ENCODE measurements at places on chromosomes 4 and X. TPM values are rescaled to one million over a fixed set of nuclear protein-coding genes. Genes with fewer than 3 reads are reported as not detected.

Gene MMRN1
- 16.5 TPM for total RNA-seq

Gene PRSS12
- total RNA-seq: 13.1 TPM

Gene KLHL4
- 3.2 TPM for total RNA-seq

Gene NIPAL1
- 9.5 TPM for total RNA-seq

Gene ETDB
- not detected for total RNA-seq

Gene CLNK
- total RNA-seq: 0.10 TPM

Gene ENPP6
- total RNA-seq: 0.39 TPM

Gene FGFR3
- total RNA-seq: 30.4 TPM

Gene DCAF8L2
- not detected for total RNA-seq

Gene HERC5
- total RNA-seq: 2.1 TPM

Gene PITX2
- 10.6 TPM for total RNA-seq

Gene TCEAL9
- 81.3 TPM for total RNA-seq

Gene WAS
- 5.6 TPM for total RNA-seq

Gene TSC22D3
- total RNA-seq: 51.0 TPM

Gene GAGE12G
- total RNA-seq: not detected

Gene TASL
- total RNA-seq: 1.9 TPM

Gene PRR32
- 3.5 TPM for total RNA-seq

Gene TRAPPC2
- 22.5 TPM for total RNA-seq

Gene ODAM
- total RNA-seq: not detected

Gene NXF2B
- total RNA-seq: not detected

Gene NOCT
- total RNA-seq: 13.5 TPM

Gene C4orf51
- not detected for total RNA-seq

Gene ARHGEF6
- 18.6 TPM for total RNA-seq

Gene TCEANC
- total RNA-seq: 5.3 TPM

Gene COL25A1
- 8.6 TPM for total RNA-seq

Gene LYAR
- 10.1 TPM for total RNA-seq

Gene REELD1
- total RNA-seq: 0.20 TPM

Gene HAUS3
- total RNA-seq: 14.5 TPM

Gene USP51
- total RNA-seq: 3.1 TPM

Gene KLB
- total RNA-seq: 6.4 TPM

Gene SOX3
- not detected for total RNA-seq

Data from skin of body (tissue), 3 donors.